Stimulated activated CD8-positive, alpha-beta memory T cell treated with anti-CD3 and anti-CD28 coated beads, Interleukin-7, amount 100 ng/mL, for 1 hour (primary cell): ENCODE measurements at places on chromosomes 13 and 19.

- DNase-seq = no peak
Measured at GRCh38 chr19:7662657-7663056, 6.2 kb upstream of the RETN start.

- DNase-seq = no peak
Measured at GRCh38 chr13:66491251-66491650, 738.9 kb downstream of the PCDH9 start.

GRCh38 chr13:86909318-86909717 is 761.9 kb upstream of the SLITRK5 start:
- DNase-seq = no peak

GRCh38 chr13:52783943-52784342 is 44.3 kb upstream of the CNMD start:
- no peak for DNase-seq

DNA sequence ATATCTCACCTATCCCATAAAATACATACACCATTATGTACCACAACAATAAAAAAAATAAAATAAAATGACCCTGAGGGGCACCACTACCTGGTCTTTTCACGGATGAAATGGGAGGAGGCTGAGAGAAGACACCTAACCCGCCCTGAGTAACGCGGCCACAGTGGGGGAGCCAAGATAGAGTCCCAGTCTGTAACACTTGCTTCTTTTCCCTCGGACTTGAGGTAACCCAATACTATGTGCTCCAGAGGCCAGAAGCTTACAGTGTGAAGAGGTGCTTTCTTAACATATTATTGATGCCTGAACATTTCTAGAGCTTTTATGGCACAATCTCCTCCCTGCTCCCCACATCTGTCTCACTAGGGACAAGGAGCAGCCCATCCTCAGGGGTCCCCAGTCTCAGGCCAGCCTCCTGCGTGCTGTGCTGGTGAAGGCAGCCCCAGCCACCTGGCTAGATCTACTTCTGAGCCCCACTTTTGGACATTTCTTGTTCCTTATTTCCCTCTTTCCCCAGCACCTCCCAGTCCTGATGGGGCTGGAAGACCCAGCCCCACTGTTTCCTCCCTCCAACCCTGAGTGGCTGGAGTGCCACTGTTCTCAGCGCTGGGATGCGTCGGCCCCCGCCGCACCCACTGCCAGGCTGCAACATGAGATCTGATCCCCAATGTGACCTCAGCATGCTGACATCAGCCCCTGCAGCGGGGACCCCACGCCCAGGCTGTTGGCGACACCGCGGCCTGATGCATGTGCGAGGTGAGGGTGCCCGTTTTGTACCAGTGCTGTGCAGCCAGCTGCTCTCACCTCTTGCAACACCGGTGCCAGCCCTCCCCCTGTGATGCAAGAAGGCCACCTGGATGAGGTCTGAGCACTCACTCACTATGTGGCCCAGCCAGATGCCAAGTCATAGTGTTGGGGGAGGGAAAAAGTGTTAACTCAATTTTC is 143.3 kb downstream of the DCLK1 start:
- no peak for DNase-seq

DNA sequence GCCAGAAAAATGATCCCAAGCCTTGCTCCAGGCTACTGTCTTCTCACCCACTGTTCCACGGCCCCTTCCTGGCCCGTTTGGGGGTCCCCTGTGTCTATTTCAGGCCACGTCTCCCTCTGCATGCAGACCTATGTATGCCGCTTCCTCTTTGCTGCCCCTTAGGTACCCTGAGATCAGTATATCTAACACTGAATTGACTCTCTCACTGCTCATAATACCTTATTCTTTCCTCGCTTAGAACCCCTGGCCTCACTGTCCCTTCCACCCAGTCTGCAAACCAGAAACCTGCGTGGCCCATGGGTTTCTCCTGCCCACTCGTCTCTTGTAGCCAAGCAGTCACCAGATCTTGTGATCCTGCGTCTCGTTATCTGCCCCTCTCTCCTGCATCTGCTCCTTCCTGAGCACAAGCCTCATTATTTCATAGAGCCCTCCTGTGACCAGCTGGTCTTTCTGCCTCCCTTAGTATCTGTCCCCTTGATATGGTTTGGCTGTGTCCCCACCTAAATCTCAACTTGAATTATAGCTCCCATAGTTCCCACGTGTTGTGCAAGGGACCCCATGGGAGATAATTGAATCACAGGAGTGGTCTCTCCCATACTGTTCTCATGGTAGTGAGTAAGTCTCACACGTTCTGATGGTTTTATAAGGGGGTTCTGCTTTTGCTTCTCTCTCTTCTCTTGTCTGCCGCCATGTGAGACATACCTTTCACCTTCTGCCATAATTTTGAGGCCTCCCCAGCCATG is 109.0 kb upstream of the RNF113B start:
- no peak for DNase-seq

GRCh38 chr19:33098055-33098534 is 17.1 kb downstream of the GPATCH1 start:
- no peak for DNase-seq

GRCh38 chr19:4372165-4373012 is 28.0 kb downstream of the SH3GL1 start:
- no peak for DNase-seq

GRCh38 chr19:1748873-1749341 is 4.4 kb upstream of the ONECUT3 start:
- DNase-seq = no peak

GRCh38 chr13:33446821-33447725 is 161.5 kb upstream of the STARD13 start:
- no peak for DNase-seq

- DNase-seq = no peak
Measured at GRCh38 chr13:107076801-107077200, 508.9 kb upstream of the ARGLU1 start.

DNA sequence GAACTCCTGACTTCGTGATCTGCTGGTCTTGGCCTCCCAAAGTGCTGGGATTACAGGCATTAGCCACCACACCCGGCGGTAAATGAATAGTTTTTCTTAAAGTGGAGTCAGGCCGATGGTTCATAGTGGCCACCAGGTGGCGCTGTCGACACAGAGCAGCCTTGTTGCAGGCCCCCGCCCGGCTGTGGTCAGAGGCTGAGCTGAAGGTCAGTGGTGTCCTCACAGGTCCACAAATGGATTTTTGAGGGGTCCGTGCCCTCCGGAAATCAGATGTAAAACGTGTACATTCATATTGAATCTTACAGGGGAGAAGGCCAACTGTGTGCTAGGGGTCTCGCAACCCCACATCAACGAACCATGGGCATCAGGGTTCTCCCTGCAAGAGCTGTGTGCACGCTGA is 13.4 kb upstream of the WDR18 start:
- no peak for DNase-seq

- no peak for DNase-seq
Measured at GRCh38 chr19:16889366-16889882, 625 bp downstream of the F2RL3 start.

GRCh38 chr19:44698492-44699201 is at the start of gene CEACAM16:
TSS of gene CEACAM16 (plus strand) at chr19:44699151. CDS start at chr19:44701457, 2,306 bp downstream.
- DNase-seq = no peak

GRCh38 chr19:16166417-16166816 is 6.9 kb downstream of the CIB3 start:
- DNase-seq = no peak

DNA sequence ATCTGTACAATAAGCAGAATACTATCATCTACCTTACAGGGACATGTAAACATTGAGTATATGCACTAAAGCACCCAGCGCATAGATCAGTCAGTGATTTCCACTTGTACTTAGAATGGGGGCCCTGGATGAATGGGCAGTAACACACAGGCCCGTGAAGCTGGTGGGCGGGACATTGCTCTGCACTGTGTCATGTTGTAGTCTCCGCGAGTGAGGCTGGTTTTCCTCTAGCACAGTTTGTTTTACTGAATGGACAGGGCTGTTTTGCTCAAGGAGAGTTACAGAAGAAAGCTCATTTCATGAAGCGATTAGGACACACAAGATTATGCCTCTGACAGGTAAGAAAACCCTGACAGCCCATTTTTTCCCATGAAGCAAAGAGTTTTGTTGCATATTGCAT is 86.4 kb upstream of the SOX21 start:
- DNase-seq = no peak

GRCh38 chr13:29104461-29104860 is 284.3 kb downstream of the MTUS2 start:
- DNase-seq = no peak

DNA sequence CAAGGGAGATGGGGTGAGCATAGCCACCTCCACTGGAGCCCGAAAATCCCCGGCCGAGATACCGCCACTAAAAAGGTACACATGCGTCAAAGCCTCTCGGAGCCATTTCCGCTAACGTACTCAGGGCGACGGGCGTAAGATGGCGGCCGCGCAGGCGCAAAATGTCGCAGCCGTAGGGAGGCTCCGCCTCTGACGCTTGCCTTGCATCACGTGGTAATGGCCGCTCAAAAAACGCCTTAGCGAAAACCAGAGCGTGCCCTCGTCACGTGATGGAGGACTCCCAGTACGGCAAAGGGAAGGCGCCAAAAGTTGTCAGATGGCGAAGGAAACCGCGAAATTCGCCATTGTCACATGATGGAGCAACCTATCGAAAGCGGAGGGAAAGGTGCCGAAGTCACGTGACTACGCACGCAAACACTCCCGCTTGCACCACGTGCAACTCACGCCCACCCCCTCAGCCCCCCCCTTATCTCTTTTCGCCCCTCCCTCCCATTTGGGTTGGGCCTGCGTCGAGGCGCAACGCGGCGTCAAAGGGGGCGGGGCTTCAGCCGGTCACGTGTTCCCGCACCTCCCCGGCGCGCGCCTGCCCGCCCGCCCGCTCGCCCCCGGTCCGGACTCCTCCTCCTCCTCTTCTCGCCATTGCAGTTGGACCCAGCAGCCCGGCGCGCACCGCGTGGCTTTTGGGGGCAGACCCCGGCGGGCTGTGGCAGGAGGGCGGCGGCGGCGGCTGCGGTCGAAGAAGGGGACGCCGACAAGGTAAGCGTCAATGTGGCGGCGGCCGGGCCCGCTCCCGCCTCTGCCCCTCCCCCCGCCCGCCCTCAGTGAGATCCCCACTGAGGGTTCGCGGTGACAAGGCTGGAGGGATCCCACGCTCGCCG is at the start of gene ILF3:
Gene ILF3, plus strand, starts transcription at position 615 of the 878 bp plus-strand sequence. CDS start 16,260 bp downstream, outside the sequence.
- peak; percentile 99 for DNase-seq

GRCh38 chr13:99307648-99308339 is 595 bp upstream of the GPR183 start:
- no peak for DNase-seq

- DNase-seq = no peak
Measured at GRCh38 chr19:23055946-23056345, 53.0 kb upstream of the ZNF728 start.
